Naive thymus-derived CD8-positive, alpha-beta T cell (primary cell): ENCODE measurements at places on chromosomes 6 and 20.

- no peak for DNase-seq
Measured at GRCh38 chr20:62282877-62283503, 19.8 kb upstream of the ADRM1 start.

GRCh38 chr6:551405-551804, 105.5 kb downstream of the HUS1B start:
- no peak for DNase-seq

DNA sequence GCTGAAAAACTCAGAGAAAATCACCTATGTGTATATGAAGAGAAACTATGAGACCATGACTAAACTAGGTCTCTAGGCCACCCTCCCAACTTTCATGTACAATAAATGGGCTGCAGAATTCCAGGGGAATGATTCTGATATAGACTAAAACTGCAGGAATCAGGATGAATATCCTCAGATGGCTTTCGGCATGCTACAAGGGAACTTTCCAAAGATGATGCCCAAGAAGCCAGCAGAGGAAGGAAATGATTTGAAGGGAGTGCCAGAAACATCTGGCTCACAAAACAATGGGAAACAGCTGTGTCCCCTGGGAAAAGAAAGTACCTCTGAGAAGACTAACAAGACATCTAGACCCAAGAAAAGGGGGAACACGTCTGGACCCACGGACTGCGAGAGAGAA, 41.1 kb downstream of the PLN start:
- no peak for DNase-seq

DNA sequence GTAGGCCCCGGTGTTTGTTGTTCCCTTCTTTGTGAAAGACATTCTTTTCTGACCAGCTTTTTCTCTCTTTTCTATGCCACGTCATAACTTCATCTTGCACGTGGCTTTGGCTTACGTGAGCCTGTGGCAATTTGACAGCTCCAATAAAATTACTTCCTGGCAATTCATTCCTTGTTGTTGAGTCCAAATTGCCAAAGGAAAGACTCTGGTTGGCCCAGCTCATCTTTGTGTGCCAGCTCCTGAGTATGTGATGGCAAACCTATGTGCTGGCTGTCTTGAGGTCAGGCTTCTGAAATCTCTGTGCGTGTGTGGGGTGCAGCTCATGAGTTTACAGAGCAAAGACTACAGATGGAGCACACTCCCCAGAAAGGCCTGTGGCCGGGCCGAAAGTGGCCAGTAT, 272.5 kb upstream of the SGK1 start:
- DNase-seq, result no peak

GRCh38 chr20:1897541-1897940, 2.3 kb downstream of the SIRPA start:
- DNase-seq, result no peak
